ENCODE measurements at places on chromosomes 4 and X.

- peak; percentile 66 for DNase-seq
These were observed 729.3 kb upstream of the ACTRT1 start for GRCh38 chrX:128781506-128781905.

DNA sequence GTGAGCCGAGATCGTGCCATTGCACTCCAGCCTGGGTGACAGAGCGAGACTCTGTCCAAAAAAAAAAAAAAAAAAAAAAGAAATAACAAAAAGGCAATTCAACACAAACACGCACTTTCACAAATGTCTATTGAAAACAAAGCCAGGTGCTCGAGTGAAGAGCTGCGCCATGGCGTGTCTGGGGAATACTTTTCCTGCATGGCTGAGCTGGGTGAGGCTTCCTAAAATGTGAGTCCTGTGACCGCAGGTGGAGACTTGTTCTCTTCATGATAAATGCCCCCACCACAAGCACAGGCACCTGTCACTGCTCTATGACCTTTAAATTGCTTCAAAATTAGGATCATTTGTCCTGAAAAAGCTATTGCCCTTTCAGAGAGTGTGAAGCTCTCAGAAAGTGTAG is 4.0 kb upstream of the ABLIM2 start:
- no peak for DNase-seq

DNA sequence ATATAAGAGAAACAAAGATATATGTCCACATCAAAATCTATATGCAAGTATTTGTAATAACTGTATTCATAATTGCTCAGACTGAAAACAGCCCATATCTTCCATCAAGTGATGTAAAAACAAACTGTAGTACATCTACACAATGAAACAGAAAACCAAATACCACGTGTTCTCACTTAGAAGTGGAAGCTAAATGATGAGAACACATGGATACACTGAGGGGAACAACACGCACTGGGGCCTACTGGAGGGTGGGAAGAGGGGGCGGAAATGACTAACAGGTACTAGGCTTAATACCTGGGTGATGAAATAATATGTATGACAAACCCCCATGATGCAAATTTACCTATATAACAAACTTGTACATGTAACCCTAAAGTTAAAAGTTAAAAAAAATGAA is 42.7 kb downstream of the UBA6 start:
- DNase-seq: no peak

DNA sequence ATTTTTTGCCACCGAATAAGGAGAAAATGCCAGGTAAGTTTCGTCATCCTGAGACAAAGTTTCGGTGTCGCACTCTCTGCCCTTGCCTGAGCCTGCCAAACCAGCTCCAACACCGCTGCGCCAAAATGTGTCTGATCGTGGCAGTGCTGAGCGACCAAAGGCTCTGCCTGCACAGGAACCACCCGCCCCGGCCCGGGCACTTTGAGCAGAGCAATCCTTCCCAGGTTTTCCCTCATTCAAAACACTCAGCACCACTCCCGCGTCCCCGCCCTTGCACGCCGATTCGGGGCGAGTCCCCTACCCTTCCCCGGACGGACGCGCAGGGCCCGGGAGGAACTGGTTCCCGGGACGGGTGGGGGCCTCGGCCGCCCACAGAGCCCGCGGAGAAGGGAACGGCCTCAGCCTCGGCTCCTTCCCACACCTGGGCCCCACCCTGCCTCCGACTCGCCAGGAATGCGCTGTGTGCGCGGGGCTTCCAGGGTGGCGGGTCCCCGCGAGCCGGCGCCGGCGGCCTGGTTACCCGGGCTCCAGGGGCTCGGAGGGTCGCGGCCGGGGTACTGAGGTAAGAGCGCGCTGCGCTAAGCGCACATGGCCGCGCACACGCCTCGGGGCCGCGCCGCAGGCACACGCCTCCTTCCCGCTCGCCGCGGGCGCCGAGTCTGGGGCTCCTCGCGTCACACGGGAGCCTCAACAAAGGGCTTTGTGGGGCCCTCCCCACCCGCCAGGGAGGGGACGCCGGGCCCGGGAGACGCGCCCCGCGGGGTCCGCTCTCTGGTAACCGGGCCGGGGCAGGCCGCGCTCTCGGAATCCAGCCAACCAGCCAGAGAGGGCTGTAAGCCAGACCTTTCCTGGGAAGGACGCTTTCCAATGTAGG is at the start of gene C4orf36:
TSS of gene C4orf36 (minus strand) at position 661 of the 874 bp plus-strand sequence. CDS start 902 bp downstream, outside the sequence.
- peak; percentile 91 for DNase-seq

DNA sequence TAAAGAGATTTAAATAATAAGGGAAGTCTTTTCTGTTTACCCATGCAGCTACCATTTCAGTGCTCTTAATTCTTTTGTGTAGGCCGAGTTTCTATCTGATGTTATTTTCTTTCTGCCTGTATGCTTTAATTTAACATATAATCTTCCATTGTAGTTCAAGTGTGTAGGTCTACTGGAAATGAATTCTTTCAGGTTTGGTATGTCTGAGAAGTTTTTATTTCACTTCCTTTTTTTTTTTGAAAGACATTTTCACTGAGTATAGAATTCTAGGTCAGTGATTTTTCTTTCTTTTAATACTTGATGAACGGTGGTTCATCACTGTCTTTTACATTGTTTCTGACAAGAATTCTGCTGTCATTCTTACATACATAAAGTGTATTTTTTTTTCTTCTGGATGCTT is 42.1 kb downstream of the VAMP7 start:
- no peak for DNase-seq

GRCh38 chr4:7760706-7761105 is 179.0 kb downstream of the AFAP1 start:
- no peak for DNase-seq

DNA sequence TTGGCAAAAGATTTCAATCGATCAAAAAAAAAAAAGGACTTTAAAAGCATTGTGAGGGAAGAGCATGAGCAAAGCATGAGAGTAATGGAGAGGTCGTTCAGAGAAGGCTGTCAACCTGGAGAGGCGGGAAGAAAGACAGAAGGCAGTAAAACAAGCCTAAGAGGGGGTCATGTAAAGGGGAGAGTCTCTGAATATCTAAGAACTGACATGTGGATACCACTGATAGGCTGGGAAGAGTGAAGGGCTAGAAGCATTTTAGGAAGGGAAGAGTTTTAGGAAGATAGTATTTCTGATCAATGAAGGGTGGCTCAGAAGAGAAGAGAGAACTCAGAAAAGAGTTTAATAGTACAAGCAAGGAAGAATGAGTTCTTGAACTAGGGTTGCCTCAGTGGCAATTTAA is 7.5 kb downstream of the FAM9C start:
- DNase-seq: no peak

DNA sequence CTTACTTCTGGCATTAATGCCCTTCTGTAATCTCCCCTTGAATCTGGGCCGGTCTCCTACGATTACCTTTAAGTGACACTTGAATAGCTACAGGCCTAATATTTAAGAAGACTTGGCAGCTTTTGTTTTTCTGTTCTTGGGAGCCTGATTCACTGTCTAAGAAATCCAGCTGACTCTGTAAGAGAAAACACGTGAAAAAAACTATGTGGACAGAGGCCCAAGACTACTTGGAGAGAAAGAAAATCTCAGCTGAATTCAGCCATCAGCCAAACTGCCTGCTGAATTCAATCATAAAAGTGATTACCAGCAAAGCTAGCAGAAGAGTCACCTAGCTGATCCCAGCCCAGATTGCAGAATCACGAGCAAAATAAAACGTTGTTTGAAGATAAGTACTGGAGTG is 521.2 kb downstream of the MID1IP1 start:
- DNase-seq: no peak

- no peak for DNase-seq
These were observed 64.2 kb downstream of the INTS12 start for GRCh38 chr4:105644257-105644656.

- no peak for DNase-seq
These were observed 297.5 kb upstream of the DCAF8L1 start for GRCh38 chrX:28278726-28279125.

- DNase-seq: no peak
These were observed 791.0 kb upstream of the DIAPH2 start for GRCh38 chrX:95893636-95894035.

GRCh38 chr4:80279751-80280150 is 13.3 kb downstream of the FGF5 start:
- no peak for DNase-seq

GRCh38 chr4:81921751-81922159 is 450.0 kb upstream of the RASGEF1B start:
- no peak for DNase-seq

DNA sequence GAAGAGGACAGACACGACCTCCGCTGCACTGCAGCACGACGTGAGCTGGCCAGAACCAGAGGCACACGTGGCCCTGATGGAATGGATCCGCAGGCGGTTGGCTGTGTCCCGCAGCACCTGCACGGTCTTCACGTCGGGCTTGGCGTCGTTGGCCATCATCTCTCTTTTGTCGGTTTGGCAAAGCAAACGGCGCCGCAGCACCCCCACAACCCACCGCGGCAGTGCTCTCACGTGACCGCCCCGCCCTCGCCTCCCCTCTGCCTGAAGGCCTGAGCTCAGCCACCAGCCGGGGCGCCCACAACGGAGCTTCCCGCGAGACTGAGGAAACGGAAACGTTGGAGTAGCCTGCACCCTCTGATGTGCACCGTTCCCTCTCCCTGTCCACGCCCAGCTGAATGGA is at the start of gene TKTL2:
TSS of gene TKTL2 (minus strand) at position 179 of the 400 bp plus-strand sequence. CDS start at position 159, 20 bp downstream.
- DNase-seq: no peak
